Thyroid gland (tissue), 4 donors: ENCODE measurements at places on chromosomes 1 and 21.
A peak's percentile ranks its signal among the peaks of the same experiment; 100 is the strongest.

DNA sequence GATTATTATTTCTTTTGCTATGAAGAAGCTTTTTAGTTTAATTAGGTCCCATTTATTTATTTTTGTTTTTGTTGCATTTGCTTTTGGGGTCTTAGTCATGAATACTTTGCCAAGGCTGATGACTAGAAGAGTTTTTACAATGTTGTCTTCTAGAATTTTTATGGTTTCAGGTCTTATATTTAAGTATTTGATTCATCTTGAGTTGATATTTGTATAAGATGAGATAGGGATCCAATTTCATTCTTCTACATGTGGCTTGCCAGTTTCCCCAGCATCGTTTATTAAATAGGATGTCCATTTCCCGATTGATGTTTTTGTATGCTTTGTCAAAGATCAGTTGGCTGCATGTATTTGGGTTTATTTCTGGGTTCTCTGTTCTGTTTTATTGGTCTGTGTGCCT is 8.5 kb upstream of the ACBD6 start:
- DNase-seq, result no peak

DNA sequence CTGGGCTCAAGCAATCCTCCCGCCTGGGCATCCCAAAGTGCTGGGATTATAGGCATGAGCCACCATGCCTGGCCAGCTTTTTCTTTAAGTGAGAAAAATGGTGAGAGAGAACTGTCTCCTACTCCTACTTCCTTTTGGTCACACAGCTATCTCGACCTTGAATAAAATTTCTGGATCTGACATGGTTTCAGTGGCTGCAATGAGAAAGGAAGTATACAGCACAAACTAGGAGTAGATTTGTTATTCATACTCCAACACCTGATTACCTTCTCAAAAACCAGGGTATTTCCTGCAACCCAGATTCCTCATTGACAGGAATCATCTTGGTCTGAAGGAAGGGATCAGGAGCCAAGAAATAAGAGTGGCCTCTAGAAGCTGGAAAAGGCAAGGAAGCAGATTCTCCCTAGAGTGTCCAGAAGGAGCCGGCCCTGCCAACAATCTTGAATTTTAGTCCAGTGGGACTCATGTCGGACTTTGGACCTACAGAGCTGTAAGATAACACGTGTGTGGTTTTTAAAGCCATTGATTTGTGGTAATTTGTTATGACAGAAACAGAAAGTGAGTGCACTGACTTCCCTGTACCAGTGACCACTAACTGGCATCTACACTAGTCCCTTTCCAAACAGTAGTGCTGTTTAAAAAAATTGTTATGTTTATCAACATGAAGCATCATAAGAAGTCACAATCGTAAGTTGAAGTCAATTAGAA is 516.6 kb downstream of the SMYD3 start:
- no peak for DNase-seq

DNA sequence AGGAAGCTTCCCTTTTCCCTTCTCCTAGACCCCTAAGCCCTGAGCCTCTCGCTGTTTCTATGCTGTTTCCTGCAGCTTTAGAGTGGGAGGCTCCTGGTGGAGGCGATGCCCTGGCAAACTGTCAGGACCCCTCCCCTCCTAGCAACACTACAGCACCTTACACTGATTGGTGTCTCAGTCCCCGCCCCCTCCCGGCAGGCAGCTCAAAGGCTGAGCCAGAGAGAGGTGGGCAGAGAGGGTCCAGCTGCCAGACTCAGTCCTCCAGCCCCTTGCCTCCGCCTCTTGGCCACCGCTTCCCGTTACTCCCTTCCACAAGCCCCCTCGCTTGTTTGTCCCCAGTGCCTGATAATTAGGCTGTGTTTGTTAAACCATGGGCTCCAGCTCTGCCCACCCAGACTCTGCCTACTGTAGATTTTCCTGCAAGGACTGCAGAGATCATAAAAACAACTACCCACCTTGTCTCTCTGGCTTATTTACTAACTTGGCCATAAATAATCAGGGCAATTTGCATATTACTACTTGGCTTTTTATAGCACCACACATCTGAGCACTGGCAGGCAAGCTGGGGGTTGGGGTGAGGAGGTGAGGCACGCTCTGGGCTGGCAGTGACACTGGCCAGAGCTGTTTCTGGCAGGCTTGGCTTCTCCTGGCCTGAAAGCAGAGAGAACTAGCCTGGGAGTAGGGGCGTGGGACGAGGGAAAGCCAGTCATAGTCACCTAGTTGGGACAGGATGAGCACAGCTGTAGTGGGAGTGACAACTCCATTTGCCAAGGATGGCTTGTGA is 107.5 kb downstream of the CSMD2 start:
- no peak for DNase-seq

DNA sequence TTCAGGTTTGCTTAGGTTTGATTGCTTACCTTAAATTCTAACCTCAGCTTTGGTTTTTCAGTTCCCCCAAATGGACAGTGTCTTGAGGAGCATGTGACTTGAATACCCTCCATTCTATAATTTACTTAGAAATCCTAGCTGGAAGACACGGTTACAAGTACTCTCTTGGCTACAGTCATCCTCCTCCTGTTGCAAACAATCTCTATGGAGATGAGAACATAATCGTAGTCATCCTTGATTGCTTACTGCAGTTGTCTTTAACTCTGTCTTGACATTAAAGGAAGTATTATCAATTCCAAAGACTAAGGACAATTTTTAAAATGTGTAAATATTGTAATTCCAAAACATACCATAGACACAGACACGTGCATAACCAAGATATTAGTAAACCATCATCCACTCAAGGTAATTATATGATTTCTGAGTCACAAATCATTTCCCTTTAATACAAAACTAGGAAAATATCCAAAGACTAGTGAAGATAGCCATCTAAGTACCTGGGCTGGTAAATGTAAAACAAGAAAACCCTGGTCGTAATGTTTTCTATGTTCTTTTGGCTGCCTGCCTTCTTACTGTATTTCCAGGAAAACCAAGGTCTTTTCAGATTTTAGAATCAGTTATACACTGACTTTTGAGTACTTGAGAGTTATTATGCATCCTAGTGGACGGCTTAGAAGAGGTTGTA is 149.9 kb downstream of the CHRM3 start:
- DNase-seq, result no peak

GRCh38 chr1:215824245-215824644 is 257.1 kb downstream of the KCTD3 start:
- peak; percentile 8 for DNase-seq

DNA sequence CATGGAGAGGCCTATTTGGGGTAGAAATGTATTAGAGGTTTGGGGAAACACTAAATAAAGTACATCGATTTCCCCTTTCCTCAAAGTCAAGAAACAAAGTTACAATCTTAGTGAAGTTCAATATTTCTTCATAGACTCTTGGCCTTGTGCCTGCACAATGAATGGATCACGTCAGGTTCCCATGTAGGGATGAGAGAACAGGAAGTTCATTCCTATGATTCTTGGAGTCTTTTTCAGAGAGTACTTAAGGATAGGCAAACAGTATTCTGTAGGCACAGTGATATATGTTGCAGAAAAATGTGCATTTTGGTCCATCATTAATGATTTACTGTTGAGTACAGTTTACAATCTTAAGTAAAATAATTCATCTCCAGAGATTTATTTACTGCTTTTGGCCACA is 275.5 kb downstream of the RGS7 start:
- DNase-seq, result no peak

- DNase-seq, result no peak
Observed at GRCh38 chr1:214843281-214843680, 239.3 kb upstream of the KCNK2 start.

GRCh38 chr1:180969434-180969833 is 53.2 kb downstream of the STX6 start:
- DNase-seq, result no peak

DNA sequence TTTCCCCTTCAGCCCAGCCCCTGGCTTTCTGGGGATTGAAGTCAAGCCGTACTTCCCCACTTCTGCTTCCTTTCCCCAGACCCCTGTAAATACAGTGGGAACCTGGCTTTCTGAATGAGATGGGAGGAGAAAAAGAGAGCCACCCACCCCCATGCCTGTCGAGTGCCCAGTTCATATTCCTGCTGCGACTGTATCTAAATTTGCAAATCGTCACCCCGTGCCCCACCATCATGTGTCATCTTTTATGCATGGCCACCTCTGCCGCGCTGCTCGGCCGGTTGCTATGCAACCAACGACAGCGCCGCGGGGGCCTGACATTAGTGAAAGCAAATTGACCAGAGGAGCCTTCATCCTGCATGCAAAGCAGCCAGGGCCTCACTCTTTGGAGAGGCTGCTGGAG is 143.0 kb downstream of the ELAVL4 start:
- no peak for DNase-seq

DNA sequence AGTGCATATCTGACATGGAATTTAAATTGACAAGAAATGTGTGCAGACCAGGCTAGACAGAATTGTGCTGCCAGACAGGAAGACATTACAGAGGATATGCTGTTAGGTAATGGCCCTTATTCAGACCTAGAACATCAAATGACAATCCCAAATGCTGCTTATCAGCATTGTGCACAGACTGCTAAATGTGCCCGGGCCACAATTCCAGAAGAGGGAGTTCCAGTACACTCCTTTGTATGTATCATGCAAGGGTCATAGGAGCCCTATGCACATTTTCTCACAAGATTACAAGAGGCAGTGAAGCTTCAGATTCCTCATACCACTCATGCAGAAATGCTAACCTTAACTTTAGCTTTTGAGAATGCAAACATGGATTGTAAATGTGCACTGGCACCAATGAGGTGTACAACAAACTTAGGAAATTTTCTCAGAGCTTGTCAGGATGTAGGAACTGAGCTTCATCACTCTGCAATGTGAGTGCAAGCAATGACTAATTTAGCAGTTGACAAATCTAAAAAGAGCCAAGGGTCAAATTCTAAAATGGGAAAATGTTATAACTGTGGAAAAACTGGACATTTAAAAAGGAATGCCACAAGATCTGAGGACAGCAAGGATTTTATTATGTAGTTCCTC is 273.5 kb downstream of the COL11A1 start:
- DNase-seq, result no peak

- DNase-seq, result no peak
Observed at GRCh38 chr1:206788487-206789050, 16.3 kb upstream of the IL10 start.

DNA sequence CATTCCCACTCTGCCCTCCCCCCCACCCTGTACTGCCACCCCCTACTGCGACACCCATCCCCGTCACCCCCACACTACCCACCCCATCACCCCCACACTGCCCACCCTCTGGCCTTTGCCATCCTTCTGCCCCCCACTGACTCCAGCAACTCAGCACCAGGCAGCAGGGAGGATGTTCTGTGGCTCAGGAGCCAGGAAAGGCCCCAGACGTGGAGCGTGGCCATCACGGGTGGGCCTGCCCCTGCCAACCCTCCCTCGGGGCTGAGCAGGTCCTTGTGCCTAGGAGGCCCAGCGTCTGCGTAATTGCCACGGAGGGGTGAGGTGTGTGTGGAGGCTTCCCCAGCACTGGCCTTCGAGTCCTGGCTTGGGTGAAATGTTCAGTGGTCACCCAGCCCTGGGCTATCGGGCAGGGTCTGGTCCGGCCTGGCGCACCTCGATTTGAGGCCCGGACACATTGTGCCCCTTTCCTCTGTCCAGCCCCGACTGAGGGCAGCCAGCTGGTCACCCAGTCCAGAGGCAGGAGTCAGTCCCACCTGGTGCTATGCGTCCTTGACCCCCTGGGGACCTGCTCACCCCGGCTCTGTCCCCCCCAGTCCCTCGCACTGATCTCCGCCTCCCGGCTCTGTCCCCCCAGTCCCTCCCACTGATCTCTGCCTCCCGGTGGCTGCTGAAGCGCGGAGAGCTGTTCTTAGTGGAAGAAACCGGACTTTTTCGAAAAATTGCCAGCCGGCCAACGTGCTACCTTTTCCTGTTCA is 23.0 kb downstream of the ARHGEF16 start:
- DNase-seq, result no peak

- DNase-seq, result no peak
Observed at GRCh38 chr21:31708541-31708940, 23.4 kb downstream of the SCAF4 start.

- DNase-seq, result no peak
Observed at GRCh38 chr21:25970254-25970930, 200.2 kb downstream of the APP start.

DNA sequence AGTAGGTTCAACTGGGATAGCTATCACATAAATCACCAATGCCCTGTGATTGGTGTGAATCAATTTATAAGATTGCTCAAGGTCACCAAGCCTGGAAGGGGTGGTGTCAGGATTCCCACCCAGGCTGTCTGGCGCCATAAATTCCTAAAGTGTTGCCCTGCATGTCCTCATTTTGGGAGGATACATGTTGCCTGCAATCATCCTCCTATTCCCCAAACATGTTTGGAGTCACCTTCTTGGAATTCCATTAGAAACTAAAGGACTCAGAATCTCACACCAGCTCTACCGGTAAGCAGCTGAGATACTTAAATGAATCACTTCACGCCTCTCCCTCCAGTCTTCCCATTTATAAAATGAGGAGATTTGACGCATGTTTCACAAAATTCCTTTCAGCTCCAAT is 54.1 kb upstream of the SLC45A1 start:
- DNase-seq, result no peak

GRCh38 chr1:112776688-112777087 is 61.6 kb upstream of the PPM1J start:
- DNase-seq, result peak; percentile 84

GRCh38 chr1:9996624-9997582 is at the start of gene RBP7:
TSS of gene RBP7 (plus strand) at chr1:9997228. CDS start at chr1:9997259, 31 bp downstream.
- DNase-seq, result peak; percentile 46

GRCh38 chr1:38622197-38622596 is 237.4 kb downstream of the RRAGC start:
- no peak for DNase-seq

DNA sequence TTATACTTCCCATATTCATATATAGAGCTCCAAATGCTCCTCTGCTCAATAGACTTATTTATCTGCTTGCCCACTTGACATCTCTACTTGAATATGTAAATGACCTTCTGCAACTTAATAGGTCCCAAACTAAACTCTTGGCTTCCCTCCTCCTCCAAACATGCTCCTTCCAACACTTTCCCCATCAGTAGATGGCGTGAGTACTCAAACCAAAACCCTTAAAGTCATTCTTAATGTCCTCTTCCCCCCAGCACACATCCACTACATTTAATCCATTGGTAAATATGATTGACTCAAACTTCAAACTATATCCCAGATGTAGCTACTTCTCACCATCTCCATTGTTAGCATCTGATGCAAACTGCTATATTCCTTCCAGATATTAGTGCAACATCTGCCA is 48.5 kb upstream of the PBX1 start:
- DNase-seq, result no peak

- no peak for DNase-seq
Observed at GRCh38 chr1:19220991-19221390, 10.9 kb upstream of the UBR4 start.

- DNase-seq, result no peak
Observed at GRCh38 chr1:198254521-198254920, 97.7 kb downstream of the NEK7 start.

GRCh38 chr1:115771847-115772457 is 3.4 kb upstream of the CASQ2 start:
- peak; percentile 65 for DNase-seq
